ELR (cell line): ENCODE measurements at places on chromosomes 3 and 15.

- no peak for DNase-seq
Observed at GRCh38 chr3:39808467-39809180, 785 bp upstream of the MYRIP start.

- no peak for DNase-seq
Observed at GRCh38 chr3:127613406-127613805, 15.2 kb downstream of the MCM2 start.

GRCh38 chr3:53092942-53093341, 37.3 kb downstream of the RFT1 start:
- DNase-seq, result no peak

GRCh38 chr3:196778755-196779154, 39.1 kb downstream of the PAK2 start:
- DNase-seq, result peak; percentile 80

DNA sequence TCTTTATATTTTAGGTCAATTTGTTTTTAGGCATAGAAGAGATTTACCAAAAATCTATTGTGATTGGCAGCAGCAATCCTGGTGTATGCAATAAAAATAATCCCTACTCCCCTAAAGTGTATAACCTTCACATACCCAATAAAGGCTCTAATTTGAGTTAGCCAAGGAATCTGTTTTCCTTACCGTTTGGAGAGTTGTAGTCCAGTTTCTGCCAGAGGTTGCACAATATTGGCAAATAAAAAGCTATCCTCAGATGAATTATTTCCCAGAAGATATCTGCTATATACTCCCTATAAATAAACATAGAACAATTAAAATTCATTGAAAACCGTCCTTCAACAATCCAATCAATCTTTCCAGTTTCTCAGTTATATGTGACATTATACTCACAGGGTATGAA, 31.1 kb downstream of the ACKR4 start:
- DNase-seq, result no peak

DNA sequence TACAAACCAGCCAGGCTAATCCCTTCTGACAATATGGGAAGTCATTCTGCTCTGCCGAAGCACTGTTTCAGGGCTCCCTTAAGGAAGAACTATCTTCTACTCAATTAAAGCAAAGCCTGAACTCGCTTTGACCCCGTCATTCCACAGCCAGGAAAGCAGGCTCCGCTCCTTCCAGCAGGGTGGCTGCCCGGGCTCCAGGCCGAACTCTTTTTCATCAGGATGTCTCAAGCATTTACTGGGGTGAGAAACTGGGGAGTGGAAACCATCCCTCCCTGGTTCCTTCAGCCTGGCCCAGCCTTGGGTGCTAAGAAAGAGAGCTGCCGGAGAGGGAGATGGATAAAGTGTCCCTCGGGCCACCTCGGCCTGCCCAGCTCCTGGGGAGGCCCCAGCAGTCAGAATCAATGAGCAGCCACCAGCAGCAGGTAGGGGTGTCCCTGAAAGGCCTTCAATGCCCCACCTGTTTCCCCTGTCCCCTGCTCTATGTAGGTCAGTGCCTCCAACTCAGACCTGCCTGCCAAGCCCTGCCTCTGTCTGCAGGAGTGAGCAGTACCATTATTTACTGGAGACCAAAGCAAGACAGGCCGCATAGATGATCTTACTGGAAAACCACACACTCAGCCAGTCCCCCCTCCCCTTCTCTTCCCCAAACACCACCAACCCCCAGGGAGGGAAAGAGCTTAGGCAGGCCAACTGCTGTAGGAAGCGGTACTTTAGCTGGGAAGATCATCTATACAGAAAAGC, 225.6 kb upstream of the TLE3 start:
- no peak for DNase-seq

- DNase-seq, result no peak
Observed at GRCh38 chr15:60626051-60626450, 147.1 kb upstream of the ICE2 start.
